ENCODE measurements at places on chromosomes 7 and 10. TPM values are rescaled to one million over a fixed set of nuclear protein-coding genes. Genes with fewer than 3 reads are reported as not detected.

GRCh38 chr10:79018521-79019011 lies 50.2 kb upstream of the ZMIZ1 start:
- H3K27me3 ChIP-seq: no peaks in the 10 kb centered on the region
- H3K36me3 ChIP-seq: no peaks in the 10 kb centered on the region
- DNase-seq: no peak

DNA sequence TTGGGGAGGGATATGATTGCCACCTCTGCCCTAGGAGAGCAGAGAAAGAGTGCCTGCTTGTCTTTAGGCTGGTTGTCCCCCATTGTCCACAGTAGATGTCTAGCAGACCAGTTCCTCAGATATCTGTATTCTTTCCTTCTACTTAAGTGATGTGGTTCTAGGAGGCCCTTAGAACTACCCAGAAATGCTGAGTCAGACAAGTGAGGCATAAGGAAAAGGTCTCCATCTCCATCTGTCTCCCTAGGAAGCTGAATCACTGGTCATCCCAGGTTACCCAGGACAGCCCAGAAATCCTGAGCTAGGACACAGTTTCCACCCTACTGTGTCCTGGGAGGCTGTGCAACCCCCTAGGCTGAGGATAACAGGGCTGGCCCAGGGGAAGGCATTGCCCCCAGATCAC lies 93.4 kb upstream of the INHBA start:
- H3K27me3 ChIP-seq: no peaks in the 10 kb centered on the region
- no peaks in the 10 kb centered on the region for H3K36me3 ChIP-seq
- H3K27ac ChIP-seq: no peak overlapping the region
- DNase-seq: no peak
- H3K4me1 ChIP-seq: no peaks in the 10 kb centered on the region

Gene ZFAND4
- 10.3 TPM for polyA plus RNA-seq

GRCh38 chr7:112665709-112666108 lies 124.5 kb downstream of the TMEM168 start:
- no peak overlapping the region for H3K27ac ChIP-seq
- H3K4me1 ChIP-seq: no peaks in the 10 kb centered on the region
- no peak overlapping the region for H3K4me3 ChIP-seq
- no peaks in the 10 kb centered on the region for H3K27me3 ChIP-seq
- no peaks in the 10 kb centered on the region for H3K36me3 ChIP-seq
- DNase-seq: no peak

- no peaks in the 10 kb centered on the region for H3K4me1 ChIP-seq
- H3K27ac ChIP-seq: no peak overlapping the region
- no peak overlapping the region for H3K4me3 ChIP-seq
- no peak for DNase-seq
- no peaks in the 10 kb centered on the region for H3K27me3 ChIP-seq
Measured at GRCh38 chr10:66678521-66678920, 247.3 kb upstream of the LRRTM3 start.

DNA sequence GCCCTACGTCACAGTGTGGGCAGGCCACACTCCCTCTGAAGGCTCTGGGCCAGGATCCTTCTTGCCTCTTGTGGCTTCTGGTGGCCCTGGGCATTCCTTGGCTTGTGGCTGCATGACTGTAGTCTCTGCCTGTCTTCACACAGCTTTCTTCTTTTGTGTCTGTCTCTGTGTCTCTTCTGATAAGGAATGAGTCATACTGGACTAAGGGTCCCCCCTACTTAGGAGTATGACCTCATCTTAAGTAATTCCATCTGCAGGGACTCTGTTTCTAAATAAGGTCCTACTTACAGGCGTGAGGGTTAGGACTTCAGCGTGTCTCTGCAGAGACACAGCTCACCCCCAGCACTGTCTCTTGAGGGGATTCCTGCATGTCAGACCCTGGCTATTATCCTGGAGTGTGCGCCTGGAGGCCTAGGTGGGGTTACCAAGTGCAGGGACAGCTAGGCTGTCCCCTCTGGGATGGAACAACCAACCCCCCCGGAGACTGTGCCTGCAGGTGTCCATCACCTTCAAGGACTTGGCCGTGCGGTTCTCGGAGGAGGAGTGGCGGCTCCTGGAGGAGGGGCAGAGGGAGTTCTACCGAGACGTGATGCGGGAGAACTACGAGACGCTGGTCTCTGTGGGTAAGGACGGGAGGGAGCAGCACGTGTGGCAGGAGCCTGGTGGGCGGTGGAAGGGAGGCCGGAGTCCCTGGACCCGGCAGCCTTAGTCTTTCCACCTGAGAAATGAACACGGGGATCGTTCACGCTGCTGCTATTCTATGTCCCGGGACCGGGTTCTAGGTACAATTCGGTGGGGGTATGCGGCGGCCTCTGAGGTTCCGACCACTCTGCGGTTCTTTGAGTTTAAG lies 54.1 kb downstream of the ZNF467 start:
- no peak overlapping the region for H3K4me3 ChIP-seq
- peaks cover under 1% of the 10 kb centered on the region for H3K27me3 ChIP-seq
- H3K36me3 ChIP-seq: peaks cover 19% of the 10 kb centered on the region
- no peak overlapping the region for H3K27ac ChIP-seq
- peaks cover 8% of the 10 kb centered on the region for H3K4me1 ChIP-seq

Gene DDIT4
- polyA plus RNA-seq: 628 TPM

Gene NRG3
- 0.09 TPM for polyA plus RNA-seq

Gene TRPV5
- 0.02 TPM for polyA plus RNA-seq

GRCh38 chr7:111586711-111587409 lies 24.6 kb upstream of the IMMP2L start:
- H3K4me3 ChIP-seq: no peak overlapping the region
- no peaks in the 10 kb centered on the region for H3K27me3 ChIP-seq

Gene PYROXD2
- 17.8 TPM for polyA plus RNA-seq

Gene SLC13A1
- polyA plus RNA-seq: 0.02 TPM

DNA sequence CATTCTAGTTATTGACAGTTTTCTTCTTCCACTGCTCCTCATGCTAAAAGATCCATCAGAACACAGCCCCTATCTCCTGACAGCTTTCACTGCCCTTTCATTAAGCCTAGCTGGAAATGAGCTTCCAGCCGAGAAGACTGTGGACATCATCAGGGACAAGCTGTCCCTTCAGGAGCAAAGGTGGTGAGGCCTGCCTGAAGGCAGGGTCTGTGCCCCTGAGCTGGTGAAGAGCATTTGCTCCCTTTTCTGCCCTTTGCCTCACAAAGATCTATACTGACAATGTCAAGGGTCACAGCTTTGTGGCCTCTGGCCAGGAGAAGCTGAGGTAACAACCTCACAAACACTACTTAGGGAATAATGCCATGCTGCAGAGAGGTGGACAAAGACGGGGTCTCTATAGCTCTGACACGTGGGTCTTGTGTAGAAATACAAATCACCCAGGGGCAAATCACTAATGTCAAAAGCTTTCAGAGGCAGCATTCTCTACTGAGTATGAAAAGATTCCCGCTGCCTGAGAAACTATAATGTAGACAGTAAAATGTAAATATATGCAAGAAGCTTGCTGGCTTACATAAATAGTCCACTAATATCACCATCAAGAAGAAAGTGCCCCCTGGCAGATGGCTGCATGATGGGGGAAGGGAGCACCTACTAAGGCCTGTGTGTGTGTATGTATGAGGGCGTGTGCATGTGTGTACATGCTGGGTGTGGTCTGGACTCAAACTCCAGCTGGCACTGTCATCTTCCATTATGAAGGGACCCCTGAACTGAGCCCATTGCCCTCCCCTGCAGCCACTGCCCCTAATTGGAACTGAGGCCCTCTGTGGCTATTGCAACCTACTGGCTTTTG lies 55.8 kb downstream of the HBP1 start:
- H3K4me1 ChIP-seq: no peaks in the 10 kb centered on the region
- H3K36me3 ChIP-seq: peaks cover 8% of the 10 kb centered on the region
- no peak for DNase-seq
- no peak overlapping the region for H3K4me3 ChIP-seq

Gene BHLHA15
- 0.07 TPM for polyA plus RNA-seq

Gene SFR1
- 16.5 TPM for polyA plus RNA-seq

DNA sequence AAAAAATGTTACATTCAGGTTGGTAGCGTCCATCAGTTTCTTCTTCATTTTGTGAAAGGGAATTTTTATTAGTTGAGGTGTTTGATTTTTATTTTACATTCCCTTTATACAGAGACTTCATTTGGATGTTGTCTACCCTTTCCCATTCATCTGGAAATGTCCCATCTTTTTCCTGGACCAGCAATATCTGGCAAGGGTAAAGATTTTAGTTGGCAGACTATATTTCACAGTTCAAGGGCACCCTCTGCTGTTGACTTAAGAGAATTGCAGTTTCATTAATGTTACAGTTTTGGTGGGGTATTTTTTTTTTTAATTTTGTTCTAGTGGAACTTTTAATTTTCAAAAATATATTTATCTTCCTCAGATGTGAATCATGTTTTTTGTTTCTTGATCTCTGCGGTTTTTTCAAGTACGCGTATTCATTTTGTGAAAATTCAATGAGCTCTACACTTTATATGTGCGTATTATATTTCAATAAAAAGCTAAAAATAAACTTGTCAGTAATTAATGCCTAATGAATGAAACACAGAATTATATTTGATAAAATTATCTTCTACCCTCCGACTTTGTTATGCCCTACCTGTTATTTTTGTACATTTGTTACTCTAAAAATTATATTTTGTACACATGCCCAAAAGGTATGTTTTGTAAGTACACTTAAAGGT lies 97.9 kb upstream of the KLF14 start:
- no peak overlapping the region for H3K27ac ChIP-seq
- H3K27me3 ChIP-seq: no peaks in the 10 kb centered on the region
- no peaks in the 10 kb centered on the region for H3K4me1 ChIP-seq
- no peaks in the 10 kb centered on the region for H3K36me3 ChIP-seq
